Epithelial cell of proximal tubule (primary cell): ENCODE measurements at places on chromosomes 6 and 20. TPM values are rescaled to one million over a fixed set of nuclear protein-coding genes. Genes with fewer than 3 reads are reported as not detected.

The HLA-DQB2 gene
- total RNA-seq, result not detected in 2 replicates

GRCh38 chr6:39979461-39980328 lies 45.4 kb upstream of the MOCS1 start:
- DNase-seq, result no peak

The WFDC5 gene
- total RNA-seq, result not detected in 2 replicates

The LY6G6C gene
- total RNA-seq, result not detected in 2 replicates

The HMGCLL1 gene
- 0.06 and 1.4 TPM in 2 replicates for total RNA-seq

DNA sequence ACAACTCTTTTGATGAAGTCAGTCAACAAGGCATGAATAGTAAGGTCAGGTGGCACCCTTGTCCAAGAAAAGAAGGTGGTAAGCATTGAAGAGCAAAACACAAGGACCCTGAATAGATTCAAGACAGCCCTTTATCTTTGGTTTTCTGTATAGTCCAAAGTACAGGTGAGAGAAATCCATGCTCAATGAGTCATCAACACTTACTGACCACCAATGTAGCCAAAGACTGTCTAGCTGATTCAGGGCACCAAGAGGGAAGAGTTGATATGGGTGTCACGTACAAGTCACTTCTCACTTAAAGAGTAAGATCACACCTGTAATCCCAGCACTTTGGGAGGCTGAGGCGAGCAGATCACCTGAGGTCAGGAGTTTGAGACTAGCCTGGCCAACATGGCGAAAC lies 528.3 kb downstream of the CD83 start:
- DNase-seq, result no peak

The TDRD6 gene
- total RNA-seq, result 0.06 TPM in 1 of 2 replicates, not detected in the other

The OPN5 gene
- not detected in 2 replicates for total RNA-seq

DNA sequence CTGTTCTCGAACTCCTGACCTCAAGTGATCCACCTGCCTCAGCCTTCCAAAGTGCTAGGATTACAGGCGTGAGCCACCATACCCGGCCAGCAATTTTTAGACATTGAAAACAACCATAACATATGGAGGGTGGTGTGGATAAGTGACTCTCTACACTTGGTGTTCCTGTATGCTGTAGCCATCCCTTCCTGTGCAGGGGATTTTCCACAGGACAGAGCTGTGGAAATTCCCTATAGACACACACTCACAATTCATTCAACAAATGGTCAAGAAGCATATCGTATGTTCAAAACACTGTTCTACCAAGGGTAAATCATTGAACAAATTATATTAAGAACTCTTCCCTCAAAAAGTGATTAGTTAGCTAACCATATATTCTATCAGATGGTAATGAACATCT lies 6.3 kb downstream of the BTN2A1 start:
- no peak for DNase-seq

DNA sequence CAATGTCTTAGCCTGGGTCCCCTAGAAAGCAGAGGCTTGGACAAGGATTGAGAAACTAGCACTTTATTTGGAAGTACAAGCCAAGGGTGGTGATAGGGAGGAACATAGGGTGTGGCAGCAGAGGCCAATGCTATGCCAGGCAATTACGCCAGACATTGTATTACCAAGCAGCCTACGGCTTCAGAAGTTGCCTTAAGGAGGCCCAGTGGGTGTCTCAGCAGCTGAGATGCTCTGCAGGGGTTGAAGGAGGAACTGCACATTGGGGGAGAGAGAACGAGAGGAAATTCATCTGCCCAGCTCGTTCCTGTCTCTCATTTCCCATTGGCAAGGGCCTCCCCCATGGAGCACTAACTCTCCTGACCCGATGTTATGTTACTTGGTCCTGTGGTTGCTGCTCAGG lies 859 bp downstream of the C20orf202 start:
- DNase-seq, result no peak

The SLC17A3 gene
- not detected in 2 replicates for total RNA-seq
